Stimulated activated CD8-positive, alpha-beta memory T cell treated with anti-CD3 and anti-CD28 coated beads, Interleukin-7, amount 100 ng/mL, for 4 hours (primary cell): ENCODE measurements at places on chromosomes 3 and 15.

DNA sequence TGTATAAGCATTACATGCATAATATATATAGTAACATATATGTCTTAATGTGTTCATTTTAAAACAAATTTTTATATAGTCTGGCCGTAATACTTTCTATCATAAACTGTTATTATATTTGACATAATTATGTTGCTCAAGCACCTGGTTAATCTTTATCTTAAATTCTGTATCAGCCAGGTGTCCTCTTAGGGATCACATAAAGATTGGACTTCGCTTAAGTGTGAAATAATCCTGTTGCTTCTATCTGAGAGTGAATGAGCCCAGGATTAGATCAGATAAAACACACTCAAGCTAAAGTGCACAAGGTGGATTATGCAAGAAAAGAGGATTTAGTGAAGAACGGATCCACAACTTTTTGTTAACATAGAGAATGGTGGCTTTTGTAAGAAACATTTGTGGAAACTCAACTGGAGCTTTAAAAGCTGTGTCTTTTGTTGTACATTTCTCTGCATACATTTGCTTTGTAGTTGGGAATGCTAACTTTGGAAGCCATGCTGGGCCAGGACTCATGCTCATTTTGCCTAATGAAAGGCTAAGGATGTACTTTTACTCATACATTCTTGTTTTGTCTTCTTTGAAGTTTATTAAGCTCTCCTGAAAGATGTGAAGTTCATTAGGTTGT, 437.8 kb downstream of the ZIC1 start:
- DNase-seq = no peak

DNA sequence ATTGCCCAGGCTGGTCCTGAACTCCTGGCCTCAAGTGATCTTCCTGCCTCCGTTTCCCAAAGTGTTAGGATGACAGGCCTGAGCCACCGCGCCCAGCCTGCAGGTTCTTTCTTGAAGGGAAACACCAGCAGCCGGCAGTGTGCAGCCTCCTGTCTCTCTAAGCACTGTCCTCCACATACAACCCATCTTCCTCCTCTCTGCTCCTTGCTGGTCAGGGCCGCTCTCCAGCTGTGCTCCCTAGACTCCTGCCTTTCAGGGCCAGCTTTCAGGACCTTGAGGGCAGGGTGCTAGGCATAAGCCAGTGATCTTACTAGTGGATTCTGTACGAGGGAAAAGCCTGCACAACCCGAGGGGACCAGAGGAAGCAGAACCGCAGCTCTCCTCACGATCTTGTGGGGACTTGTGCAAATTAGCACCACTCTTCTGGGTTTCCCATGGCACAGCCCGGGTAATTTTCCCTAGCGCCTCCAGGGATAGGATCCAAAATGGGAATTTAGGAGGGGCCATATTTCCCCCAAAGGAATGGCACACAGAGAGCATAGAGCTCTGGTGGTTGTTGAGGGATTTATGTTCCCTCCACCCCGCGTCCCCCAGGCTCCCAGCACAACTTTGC, 18.2 kb upstream of the CORO2B start:
- no peak for DNase-seq

DNA sequence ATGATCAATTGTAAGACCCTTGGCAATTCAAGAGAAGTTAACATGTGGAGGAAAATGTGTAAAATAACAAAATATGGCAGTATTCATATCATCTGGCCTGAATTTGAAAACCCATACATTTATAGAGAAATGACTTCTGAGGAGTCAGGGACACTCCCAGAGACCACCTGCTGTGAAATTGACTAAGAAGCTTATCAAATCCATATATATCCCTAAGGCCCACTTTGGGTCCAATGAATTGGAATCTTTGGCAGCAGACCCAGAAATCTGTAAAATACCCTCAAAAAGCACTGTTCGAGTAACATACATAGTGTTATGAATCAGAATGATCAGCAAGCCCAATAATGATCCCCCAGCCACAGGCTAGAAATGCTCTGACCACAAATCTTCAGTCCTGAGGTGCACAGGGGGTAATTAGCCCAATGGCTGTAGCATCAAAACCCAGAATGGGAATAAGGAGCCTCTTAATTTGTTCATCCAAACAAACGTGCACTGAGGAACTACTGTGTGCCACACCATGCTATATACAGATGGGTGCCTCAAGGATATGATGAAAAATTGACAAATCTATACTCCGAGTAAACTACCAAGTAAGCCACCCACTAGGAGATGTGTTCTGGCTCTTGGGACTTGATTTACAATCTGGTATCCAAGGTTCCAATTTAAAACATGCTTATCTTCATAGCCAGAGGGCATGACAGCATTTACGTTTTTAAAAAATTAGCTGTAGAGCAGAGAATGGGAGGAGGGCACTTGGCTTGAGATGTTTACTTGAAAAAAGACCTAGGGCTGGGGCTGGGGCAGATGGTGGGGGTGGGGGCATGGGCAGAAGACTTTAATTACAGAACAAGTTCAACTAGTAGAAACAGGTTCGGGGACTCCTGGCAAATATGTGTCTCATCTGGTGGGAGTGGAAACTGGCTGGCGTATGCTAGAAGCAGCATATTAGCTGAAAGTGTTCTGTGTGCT, 9.1 kb upstream of the ARHGEF3 start:
- DNase-seq = no peak

DNA sequence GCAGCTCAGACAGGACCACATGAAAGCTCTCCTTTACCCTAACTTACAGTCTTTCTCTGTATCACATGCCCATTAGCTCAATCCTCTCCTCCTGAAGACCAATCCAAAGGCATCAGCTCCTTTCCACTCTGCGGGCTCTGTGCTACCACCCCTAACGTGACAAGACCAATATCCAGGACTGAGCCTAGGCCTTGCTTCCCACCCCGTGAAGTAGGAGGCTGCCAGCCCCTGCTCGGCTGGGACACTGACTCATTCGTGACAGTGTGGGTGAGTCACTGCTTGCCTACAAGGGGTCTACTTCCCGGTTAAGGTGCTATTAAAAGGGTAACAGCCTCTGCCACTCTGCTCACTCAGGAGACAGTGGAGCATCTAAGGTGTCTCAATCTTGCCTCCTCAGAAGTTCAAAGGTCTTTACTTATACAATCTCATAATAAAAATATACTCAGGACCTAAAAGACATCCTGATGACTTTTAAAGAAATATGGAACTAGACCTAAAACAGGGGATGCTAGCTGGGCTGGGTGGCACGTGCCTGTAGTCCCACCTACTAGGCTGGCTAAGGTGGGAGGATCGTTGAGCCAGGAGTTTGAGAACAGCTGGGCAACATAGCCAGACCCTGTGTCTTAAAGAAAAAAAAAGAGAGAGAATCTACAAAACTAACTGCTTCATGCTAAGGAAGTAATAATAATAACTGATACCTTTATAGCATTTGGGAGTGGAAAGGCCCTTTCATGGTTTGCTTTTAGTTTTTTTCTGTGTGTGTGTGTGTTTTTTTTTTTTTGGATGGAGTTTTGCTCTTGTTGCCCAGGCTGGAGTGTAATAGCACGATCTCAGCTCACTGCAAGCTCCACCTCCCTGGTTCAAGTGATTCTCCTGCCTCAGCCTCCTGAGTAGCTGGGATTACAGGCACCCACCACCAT, 55.0 kb downstream of the TMEM44 start:
- peak; percentile 43 for DNase-seq

DNA sequence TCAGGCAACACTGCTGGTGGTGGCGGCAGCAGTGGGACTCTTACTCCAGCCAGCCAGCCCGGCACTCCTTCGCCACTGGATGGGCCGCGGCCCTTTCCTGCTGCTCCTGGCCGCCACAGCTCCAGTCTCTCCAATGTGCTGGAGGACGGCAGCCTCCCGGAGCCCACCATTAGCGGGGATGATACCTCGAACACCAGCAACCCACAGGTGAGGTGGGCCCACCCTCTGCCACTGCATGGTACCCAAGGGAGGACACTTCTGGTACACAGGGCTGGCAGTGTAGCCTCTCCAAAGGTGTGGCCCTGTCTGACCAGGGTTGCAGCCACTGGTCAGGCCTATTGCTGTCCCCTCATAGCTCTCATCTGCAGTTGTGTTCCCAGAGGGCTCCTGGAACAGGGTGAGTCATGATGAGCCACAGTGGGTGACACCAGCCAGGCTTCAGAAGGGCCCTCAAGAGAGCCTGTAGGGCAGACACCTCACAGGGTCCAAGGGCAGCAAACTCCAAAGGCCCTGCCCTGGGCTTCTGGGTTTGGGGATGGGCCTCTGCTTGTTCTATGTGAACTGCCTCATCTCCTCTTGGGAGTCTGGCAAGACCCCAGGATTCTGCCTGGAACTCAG, 20.8 kb downstream of the NBEAL2 start:
- DNase-seq = no peak
